ENCODE measurements at places on chromosomes 3 and 15.

- no peak for DNase-seq
Observed at GRCh38 chr3:52039426-52039825, 16.9 kb downstream of the DUSP7 start.

GRCh38 chr3:44070841-44071546 lies 170.7 kb upstream of the TOPAZ1 start:
- no peak for DNase-seq

DNA sequence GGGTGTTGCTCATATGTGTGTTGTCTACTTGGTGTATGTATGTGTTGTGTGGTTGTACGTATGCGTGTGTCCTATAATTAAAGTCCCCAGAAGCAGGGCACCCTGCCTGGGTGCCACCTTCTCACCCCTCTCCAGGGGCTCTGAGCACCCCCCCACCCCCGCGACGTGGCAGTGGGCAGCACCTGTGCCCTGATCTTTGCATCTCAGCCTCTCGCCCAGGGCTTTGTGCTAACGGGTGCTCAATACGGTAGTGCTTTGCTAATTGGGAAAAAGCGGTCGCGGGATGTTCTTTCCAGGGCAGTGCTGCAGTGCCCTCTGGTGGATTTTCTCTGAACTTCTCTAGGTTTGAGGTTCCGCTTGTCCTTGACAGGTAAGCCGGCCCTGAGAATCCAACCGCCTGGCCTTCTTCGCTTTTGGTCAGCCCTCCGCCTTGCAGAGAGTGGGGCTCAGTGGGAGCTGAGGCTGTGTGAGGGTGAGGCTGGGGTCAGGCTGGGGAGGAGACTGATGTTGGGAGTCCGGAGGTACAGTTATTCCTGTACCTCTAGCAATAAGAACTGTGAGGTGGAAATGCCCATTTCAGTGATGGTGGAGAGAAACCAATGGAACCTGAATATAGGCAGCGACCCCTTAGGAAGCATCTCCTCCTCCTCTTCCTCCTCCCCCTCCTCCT lies 17.6 kb upstream of the EPHB3 start:
- DNase-seq = peak; percentile 84

DNA sequence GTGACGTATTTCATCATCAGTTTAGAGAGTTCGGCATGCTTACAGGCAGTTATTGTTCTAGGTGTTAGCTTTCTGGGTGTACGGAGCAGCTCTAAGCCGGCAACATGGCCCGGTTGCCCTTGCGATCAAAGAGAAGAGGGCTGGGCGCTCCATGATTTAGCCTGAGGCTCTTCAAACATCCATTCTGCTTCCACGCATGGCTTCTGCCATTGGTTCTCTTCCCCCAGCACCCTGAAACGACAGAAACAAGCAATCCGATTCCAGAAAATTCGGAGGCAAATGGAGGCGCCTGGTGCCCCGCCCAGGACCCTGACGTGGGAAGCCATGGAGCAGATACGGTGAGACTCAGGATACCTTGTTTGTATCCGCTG lies 574 bp downstream of the NGRN start:
- peak; percentile 40 for DNase-seq

GRCh38 chr3:40713795-40714194 lies 189.0 kb downstream of the ZNF621 start:
- peak; percentile 8 for DNase-seq

DNA sequence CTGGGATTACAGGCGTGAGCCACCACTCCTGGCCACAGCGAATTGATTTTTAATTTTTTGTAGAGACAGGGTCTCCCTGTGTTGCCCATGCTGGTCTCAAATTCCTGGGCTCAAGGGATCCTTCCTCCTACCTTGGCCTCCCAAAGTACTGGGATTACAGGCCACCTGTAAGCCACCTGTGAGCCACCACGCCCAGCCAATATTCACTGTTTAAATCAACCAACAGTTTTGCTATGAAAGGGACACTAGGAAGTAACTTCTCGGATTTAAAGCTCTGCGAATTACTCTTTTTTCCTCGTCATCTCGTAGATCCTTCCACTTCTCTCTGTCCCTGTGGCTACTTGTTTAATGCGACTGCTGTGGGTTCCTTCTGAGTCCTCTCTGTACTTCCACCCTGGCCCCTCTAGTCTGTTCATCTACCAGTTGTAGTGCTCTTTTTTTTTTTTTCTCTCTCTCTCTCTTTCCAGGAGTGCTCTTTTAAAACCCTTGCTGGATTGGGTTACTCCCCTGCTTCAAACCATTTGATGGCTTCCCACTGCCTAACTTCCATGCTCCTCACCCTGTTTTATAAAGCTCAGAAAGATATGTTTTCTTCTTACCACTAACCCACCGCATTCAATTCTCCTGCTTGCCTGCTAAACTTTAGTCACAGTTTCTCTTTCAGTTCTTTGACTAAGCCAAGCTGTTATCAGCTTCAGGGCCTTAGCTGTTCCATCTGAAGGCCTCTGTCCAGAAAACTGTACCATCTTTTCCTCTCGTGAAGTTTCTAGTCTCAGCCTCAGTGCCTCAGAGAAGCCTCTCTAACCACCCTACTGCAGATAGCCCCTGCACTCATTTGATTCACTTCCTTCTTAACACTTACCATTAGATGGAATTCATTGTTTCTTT lies 12.4 kb downstream of the RTF1 start:
- DNase-seq = peak; percentile 62

DNA sequence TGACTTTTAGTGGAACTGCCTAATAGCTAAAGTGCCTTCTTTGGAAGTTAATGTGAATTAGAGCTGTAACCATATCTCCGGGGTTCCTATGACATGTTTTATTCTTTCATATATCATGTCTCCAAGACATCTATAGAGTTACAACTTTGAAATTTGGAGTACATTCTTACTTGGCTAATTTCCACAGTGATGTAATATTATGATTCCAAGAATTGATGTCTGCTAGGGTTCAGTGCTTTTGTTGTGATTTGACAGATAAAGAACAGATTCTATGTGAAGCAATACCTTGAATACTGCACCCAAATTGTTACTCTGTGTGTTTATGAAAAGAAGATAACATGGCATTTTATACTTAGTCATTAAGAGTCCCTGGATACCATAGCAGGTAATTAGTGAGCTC lies 934.3 kb downstream of the NTRK3 start:
- DNase-seq = no peak

DNA sequence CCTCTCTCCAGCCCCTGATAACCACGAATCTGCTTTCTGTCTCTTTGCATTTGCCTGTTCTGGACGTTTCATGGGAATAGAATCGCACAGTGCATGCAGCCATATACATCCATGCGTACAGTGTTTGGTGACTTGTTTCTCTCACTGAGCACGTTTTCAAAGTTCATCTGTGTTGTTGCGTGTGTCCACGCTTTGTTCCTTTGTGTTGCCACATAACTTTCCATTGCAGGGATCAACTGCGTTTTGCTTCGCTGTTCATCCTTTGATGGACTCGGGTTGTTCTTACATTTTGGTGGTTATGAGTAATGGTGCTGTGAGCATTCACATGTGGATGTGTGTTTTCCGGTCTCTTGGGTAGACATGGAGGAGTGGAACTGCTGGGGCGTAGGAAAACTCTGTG lies 56.4 kb upstream of the TAMM41 start:
- DNase-seq = no peak

DNA sequence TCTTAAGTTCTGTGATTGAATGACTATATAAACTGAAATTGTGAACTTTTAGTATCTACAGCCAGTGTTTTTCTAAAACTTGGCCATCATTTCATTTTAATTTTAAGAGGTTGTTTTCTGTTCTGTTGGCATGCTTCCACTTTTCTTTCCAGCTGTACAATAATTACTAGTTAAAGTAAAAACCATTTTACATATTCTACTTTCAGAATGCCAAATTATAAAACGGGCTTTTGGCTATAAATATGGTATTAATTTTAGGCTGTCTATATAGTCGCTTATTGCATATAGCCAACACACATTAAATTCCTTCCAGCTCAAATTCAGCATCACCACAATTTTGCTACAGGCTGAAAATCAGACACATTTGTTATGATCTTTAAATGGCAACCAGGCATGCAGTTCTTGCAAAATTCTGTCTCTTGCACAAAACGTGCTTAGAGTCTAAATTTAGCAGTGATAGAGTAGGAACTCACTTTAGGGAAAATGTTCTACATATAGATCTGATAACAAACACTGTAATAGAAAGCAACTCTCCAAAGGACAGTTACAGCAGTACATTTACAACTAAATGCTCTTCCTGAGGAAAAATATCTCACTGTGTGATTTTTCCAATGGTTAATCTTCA lies 81.1 kb downstream of the BTD start:
- DNase-seq = no peak

DNA sequence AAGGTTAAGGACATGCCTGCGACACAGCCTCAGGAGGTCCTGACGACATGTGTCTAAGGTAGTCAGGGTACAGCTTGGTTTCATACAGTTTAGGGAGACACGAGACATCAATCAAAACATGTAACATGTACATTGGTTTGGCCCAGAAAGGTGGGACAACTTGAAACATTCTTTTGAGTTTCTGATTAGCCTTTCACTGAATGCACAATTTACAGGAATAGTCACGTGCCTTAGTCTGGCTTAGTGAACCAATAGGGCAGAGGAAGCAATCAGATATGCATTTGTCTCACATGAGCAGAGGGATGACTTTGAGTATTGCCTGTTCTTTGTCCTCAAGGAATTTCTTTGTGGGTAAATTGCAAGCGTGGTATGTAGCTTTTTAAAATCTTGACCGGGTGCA lies 24.5 kb upstream of the HDAC11 start:
- no peak for DNase-seq

GRCh38 chr3:169250000-169250399 lies 413.5 kb downstream of the MECOM start:
- no peak for DNase-seq

DNA sequence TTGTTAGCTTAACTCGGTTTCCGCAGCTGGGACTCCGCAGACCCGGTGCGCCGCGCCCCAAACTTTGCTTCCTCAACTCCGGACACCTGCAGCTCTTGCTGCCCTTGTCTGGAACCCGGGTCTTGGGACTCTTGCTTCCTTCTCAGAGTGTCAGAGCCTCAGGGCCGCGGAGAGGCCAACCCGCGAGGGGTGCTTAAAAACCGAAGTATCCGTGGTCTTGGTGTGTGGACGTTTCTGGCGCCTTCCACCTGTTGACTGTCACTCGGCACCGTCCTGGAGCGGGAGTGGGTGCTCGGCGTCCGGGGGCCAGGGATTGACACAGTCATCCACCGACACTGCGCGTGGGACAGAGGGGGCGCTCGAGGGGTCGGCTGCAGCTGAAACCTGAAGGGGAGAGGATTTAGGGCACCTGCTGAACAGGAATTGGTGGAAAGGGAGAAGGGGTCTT lies 386 bp downstream of the SQOR start:
- DNase-seq = peak; percentile 65

DNA sequence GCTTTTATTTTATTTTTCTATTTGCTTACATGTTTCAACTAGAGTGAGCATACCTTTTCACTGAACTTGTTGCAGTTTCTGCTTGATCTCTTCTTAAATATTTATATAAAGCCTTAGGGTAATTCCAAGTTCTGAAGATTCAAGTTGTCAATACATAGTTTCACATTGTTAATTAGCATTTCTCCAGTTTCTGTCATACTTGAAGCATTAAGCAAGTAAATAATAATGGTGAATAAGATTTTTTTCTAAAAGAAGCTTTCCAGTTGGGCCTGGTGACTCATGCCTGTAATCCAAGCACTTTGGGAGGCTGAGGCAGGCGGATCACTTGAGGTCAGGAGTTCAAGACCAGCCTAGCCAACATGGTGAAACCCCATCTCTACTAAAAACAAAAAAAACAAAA lies 53.9 kb downstream of the CALML4 start:
- DNase-seq = no peak

GRCh38 chr15:78045189-78045588 lies 32.3 kb downstream of the TBC1D2B start:
- DNase-seq = no peak

DNA sequence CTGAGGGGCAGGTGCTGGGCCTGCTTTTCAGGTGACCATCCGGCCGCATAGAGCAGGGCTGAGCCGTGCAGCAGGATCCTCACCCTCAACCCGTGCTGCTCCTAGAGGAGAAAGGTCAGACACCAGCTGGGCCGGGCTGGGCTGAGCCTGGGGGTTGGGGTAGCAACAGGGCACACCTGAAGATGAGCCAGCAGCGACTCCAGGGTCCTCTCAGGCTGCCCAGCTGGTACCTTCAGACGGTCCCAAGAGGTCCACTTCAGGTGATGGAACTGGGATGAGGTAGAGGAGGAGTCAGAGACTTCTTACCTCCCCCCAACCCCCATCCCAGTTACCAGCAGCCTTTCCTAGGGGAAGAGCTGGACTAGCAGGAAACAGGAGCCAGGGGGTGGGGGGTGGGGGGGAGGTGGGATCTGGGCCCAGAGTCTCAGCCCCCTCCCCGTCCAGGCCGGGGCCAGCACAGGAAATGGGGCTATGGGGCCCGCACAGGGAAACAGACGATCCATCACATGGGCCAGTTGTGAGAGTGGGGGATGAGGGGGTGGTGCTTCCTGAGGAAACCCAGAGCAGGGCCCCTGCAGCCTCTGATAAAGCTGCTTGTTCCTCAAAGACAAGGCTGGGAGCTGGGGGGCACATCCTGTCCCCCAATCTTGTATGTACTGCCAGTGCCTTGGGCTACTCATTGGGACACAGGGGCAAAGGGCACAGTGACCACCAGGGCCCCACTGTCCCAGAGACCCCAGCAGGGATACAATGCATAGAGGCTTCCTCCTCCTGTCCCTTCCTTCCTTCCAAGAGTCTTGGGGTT lies 3.0 kb downstream of the INKA1 start:
- peak; percentile 64 for DNase-seq

GRCh38 chr15:41917767-41918430 lies 24.0 kb upstream of the SPTBN5 start:
- no peak for DNase-seq

DNA sequence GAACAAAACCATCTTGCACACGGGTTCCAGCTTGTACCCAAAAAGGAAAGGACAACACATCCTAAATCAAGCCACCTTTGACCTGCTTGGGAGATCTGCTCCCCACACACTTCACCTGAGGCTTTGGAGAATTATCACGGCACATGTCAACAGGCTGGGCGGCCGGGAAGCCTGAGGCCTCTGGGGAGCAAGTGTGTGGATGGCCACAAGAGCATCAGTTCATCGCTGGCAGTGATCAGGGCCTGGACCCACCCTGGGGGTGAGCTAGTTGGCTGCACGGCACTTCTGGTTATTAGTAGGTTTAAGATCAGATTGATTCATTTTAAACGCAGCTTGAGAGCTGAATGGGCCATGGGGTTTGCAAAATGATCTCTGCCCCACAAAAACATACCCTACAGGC lies 108.5 kb downstream of the CHSY1 start:
- no peak for DNase-seq

GRCh38 chr3:27360113-27361078 lies 8.8 kb downstream of the NEK10 start:
- no peak for DNase-seq

DNA sequence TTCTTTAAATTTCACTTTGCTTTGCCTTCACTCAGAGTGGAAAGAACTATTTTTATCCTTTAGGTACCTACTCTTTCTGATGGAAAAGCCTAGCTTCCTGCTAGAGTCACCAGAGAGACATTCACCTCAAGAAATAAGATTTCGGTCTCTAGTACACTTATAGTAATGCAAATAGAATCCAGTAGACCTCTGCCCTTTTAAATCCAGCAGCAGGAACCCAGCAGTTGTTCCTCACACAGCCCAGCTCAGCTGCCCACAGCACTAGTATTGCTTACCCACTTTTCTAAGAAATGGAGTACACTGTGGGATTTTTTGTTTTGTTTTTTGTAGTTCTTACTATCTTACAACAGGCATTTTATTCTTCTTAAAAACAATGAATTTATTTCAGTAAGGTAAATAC lies 497.0 kb upstream of the CCDC54 start:
- DNase-seq = no peak
